ENCODE measurements at places on chromosomes 1 and 21.
A peak's percentile ranks its signal among the peaks of the same experiment; 100 is the strongest.

- no peak for DNase-seq
These were observed 250.0 kb downstream of the PCP4 start for GRCh38 chr21:40117236-40117635.

GRCh38 chr1:55035904-55036303 lies 3.4 kb upstream of the PCSK9 start:
- DNase-seq, result no peak

GRCh38 chr1:169696273-169697100 lies 14.9 kb downstream of the SELL start:
- no peak for DNase-seq

DNA sequence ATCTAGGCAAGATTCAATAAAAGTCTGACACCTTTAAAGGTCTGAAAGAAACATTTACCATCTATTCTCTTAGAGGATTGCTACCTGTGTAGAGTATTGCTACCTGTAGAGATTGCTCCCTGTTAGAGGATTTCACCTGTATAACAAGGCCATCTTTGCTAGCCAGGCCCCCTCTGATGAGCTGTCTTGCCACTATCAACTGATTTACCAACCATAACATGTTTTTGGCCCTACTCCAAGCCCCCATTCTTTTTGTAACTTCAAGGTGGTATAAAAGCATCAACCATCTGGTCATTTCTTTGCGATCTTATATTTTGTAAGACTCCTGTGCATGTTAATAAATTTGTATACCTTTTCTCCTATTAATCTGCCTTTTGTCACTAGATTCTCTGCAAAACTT lies 424.7 kb upstream of the CAMK1G start:
- DNase-seq, result no peak

DNA sequence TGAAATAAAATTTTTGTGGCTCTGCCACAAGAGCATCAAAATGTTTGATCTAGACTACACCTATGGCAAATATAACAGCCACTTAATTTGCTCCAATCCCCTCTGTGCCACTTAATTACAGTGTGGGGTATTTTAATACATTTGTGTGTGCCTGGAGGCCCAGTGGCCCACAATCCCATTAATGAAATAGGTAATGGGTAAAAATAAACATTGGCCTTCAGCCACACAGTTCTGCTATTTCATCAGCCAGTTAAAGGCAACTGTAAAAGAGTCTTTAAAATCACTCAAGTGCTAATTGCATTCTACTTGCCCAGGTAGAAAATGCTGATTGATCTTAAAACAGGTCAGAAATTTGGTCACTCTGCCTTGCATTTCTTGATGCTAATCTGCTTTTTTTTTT lies 151.6 kb upstream of the UBE2U start:
- DNase-seq, result no peak

DNA sequence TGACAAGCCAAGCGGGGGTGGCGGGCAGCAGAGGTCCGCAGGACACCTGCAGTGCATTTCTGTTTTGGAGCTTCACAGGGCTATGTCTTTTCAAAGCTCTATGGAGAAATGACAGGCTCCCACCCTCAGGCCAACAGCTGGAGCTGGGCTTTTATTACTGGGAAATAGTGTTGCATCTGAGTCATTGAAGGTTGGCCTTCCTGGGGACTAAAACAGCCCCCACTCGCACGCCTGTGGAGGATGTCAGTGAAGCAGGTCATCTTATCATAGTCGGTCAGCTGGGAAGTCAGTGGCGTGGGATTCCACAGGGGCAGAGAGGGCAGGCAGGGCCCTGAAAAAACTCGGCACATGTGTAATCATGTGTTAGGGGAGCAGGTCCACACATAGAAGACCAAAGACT lies 55.3 kb downstream of the NTPCR start:
- DNase-seq, result no peak

GRCh38 chr21:35818597-35818996 lies 241.7 kb downstream of the SETD4 start:
- no peak for DNase-seq

- no peak for DNase-seq
These were observed 226.9 kb downstream of the TGFB2 start for GRCh38 chr1:218572050-218572449.

DNA sequence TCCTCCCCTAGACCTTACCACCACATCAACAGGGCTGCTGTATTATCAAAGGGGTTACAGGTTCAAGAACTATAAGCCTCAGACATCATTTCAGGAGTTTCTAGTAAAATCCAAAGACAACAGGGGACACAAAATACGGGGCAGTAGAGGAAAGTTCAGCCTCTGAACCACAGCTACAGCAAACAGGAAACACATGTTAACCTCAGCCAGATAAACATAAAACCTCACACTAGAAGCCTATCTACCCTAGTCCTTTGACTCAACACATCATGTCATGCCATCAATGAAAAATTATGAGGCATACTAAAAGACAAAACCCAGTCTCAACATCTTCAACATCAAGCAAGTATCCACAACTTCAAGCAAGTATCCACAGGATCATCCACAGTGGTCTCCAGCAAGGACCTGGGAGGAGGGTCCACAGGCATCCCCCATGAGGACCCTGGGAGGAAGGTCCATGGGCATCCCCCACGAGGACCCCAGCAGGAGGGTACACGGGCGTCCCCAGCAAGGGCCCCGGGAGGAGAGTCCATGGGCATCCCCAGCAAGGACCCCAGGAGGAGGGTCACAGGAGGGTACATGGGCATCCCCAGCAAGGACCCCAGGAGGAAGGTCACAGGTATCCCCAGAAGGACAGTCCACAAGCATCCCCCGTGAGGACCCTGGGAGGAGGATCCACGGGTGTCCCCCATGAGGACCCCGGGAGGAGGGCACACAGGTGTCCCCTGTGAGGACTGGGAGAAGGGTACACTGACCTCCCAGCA lies 440.0 kb downstream of the MATN1 start:
- DNase-seq, result no peak

GRCh38 chr1:2445162-2445822 lies 30.8 kb upstream of the PLCH2 start:
- no peak for DNase-seq

- DNase-seq, result no peak
These were observed 6.2 kb upstream of the LAPTM5 start for GRCh38 chr1:30763651-30764248.

DNA sequence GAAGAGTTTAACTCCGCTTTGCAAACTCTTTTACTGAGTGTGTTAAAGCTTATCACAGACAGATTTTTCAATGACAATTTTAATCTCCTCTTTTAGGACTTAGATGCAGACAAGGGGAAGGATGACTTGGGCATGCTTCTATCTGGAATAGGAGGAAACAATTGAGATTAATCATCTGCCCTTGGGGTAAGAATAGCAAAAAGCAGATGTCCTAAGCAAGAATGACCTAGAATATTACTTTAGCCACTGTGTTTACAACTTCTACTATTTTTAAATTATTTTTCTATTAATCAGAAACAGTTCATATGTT lies 569.0 kb upstream of the ADGRL2 start:
- DNase-seq, result no peak

GRCh38 chr1:229984992-229985612 lies 81.9 kb upstream of the GALNT2 start:
- DNase-seq, result no peak

DNA sequence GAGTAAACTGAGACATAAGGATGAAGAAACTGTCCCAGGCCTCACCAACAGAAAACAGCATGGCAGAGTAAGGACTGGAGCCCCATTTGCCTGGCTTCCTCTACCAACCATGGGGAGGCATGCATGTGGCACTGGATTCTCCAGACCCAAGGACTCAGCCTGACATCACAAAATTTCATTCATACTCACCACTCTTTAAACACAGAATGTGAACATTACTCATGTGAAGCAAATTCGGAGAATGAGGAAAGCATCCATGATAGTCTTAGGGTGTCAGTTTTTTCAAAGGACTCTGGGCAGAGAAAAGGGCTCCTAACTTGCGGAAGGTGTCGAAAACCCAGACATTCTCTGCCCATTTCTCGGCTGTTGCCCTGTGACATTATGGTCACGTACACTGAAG lies 83.9 kb downstream of the PCNX2 start:
- no peak for DNase-seq

GRCh38 chr1:53270107-53270506 lies 31.8 kb upstream of the MAGOH start:
- no peak for DNase-seq

- no peak for DNase-seq
These were observed 1.8 kb downstream of the KPRP start for GRCh38 chr1:152759453-152760173.

DNA sequence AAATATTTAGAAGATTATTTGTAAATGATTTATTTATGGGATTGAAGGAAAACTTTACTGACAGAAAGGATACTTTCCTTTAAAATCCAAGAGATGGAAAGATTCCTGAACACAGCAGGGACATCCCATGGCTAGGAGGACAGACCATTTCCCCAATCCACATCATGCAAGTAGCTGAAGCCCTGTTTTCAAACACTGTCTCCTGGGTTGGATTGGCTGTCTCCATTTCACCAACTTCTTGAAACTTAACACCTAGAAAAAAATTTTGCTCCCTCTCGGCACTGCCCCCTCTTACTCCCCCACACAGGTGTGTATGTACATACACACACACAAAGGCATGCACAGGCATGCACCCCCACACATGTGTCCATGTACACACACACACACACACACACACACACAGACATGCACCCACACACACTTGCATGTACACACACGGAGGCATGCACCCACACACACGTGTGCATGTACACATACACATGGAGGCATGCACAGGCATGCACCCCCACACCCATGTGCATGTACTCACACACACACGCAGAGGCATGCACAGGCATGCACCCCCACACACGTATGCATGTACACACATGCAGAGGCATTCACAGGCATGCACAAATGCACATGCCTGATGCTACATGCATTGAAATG lies 320.0 kb downstream of the CHRM3 start:
- no peak for DNase-seq

- DNase-seq, result no peak
These were observed 72.1 kb downstream of the GREM2 start for GRCh38 chr1:240539769-240540414.

DNA sequence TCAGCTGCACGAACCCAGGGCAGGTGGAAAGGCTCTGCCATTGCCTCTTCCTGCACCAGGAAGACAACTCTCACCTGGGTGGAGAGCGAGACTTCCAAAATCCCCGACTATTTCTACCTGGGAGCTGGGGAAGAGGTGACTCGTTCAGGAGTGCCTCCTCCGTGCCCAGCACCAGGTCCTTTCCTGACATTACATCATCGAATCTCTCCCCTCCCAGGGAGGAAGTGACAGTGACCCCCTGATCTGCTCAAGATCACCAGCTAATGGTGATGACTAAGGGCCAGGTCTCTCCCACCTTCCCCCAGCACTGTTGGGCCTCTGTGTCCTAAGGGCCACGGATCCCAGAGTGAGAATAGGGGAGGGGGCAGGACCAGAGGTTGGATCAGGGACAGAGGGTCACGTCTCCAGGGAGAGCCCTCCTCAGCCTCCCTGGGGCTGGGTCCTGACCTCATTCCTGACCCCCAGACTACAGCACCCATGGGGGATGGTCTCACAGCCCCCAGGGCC lies 6.8 kb downstream of the MEGF6 start:
- no peak for DNase-seq

- no peak for DNase-seq
These were observed 21.4 kb downstream of the CSF1 start for GRCh38 chr1:109931911-109932636.

- DNase-seq, result no peak
These were observed 78.0 kb downstream of the PDE9A start for GRCh38 chr21:42731264-42732032.

- no peak for DNase-seq
These were observed 146.0 kb downstream of the RERE start for GRCh38 chr1:8671306-8671917.

DNA sequence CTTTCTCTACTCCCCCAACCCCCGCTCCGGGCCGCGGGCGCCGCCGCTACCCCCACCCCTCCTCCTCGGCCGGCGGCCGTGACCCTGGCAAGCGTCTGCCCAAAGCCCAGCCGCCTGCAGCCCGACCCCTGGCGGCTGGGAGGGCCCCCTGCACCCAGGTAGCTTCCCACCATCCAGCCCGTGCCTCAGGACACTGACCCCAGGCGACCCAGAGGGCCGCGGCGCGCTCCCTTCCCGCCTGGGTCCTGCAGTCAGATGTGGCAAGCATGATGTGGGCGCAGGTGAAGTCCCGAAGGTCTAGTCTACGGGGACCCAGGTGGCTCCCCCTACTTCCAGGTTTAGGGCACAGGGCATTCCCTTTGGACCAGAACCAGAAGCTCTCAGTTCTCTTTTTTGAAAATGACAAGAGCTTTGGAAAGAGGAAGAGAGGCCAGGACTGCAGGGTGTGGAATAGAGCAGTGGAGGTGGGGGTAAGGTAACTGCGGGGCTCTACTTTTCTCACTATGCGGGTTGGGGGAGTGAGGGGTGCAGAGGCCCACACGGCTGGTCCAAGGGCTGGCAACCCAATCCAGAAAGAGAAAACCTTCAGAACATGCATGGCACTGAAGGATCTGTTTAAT lies at the start of gene DENND4B:
DENND4B (minus strand) TSS at position 97 of the 620 bp plus-strand sequence. CDS start 2,344 bp downstream, outside the sequence.
- DNase-seq, result peak; percentile 70

DNA sequence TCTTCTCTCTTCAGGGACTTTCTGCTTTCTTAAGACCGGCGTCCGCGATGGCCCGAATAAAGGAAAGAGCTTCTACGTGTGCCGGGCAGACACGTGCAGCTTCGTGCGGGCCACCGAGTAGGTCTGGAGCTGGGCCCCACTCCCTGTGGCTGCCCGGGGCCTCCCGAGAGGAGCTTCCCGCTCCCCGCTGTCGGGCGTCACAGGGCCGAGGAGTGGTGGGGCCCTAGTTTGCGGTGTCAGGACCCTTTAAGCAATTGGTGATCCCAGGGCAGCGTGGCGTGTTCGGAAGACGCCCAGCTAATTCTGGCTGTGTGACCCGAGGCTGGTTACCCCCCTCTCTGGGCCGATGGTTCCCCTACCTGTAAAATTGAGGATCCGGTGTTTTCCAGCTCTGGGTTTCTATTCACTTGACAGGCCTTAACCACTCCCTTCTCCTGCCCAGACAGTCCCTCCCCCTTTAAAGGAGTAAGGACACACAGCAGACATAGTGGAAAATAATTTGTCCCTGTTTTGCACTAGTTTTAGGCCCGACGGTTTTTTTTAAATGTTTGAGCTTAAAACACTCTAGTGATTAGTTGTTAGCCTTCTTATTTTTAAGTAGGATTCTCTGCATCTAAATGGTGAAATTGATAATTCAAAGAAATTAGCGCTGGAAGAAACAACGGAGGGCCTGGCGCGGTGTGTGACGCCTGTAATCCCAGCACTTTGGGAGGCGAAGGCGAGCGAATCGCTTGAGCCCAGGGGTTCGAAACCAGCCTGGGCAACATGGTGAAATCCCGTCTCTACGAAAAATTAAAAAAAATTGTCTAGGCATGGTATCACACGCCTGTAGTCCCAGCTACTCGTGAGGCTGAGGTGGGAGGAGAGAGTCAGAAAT lies 553 bp downstream of the TTF2 start:
- DNase-seq, result no peak

- no peak for DNase-seq
These were observed 22.1 kb upstream of the CLSTN1 start for GRCh38 chr1:9845914-9846313.

GRCh38 chr1:246151796-246152434 lies 355.2 kb downstream of the SMYD3 start:
- DNase-seq, result no peak

DNA sequence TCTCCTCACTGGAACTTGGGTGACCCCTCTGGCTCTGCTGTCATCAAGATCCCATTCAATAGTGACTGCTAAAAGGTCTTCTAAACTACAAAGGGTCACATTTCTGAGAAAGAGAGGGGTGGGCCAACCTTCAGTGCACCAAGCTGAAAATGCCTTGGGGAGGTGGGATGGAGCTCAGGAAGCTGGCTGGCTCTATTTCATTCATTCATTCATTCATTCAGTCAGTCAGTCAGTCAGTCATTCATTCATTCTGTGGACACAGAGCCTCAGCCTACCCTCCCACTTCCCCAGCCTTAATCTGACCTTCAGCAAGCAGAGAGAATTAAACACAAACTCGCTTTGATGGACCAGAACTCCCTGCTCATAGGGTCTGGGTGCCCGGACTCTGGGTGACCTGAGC lies 11.7 kb downstream of the RUNX3 start:
- DNase-seq, result no peak
